ENCODE measurements at places on chromosomes 6 and 20.

DNA sequence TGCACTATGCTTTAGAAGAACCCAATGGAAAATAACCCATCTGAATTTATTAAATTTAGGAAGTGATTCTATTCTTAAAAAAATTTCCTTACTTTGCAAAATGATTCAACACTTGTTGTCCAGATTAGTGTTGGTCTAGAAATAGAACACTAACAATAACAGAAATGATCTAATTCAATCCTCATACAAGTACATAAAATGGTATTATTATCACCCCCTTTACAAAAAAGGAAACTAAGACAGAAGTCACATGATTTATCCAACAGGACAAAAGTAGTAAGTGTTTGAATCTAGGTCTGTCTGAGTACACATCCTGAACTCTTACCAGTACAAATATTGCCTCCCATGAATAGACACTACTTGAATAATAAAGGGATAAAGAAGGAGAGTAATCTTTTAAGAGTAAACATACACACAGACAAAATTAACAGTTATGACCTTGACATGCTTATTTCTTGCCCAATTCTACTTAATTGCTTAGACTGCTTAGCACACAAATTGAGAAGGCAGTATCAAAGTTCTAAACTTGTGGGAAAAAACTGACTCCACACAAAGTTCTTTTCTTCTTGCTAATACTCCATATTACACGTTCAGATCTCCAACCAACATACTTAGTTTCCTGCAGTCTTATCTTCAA, 195.4 kb upstream of the RUNX2 start:
- H3K27me3 ChIP-seq: no peaks in the 10 kb centered on the region
- H3K4me1 ChIP-seq: no peaks in the 10 kb centered on the region
- no peak for DNase-seq
- no peaks in the 10 kb centered on the region for H3K36me3 ChIP-seq

GRCh38 chr6:84998223-84998622, 233.8 kb upstream of the TBX18 start:
- H3K36me3 ChIP-seq: no peaks in the 10 kb centered on the region
- no peaks in the 10 kb centered on the region for H3K4me1 ChIP-seq
- no peak overlapping the region for H3K27ac ChIP-seq

GRCh38 chr20:57320358-57320757, 9.2 kb upstream of the SPO11 start:
- no peaks in the 10 kb centered on the region for H3K36me3 ChIP-seq
- H3K27me3 ChIP-seq: peaks cover 36% of the 10 kb centered on the region
- no peak for DNase-seq
- H3K27ac ChIP-seq: no peak overlapping the region
- no peak overlapping the region for H3K4me3 ChIP-seq
- H3K4me1 ChIP-seq: no peaks in the 10 kb centered on the region

DNA sequence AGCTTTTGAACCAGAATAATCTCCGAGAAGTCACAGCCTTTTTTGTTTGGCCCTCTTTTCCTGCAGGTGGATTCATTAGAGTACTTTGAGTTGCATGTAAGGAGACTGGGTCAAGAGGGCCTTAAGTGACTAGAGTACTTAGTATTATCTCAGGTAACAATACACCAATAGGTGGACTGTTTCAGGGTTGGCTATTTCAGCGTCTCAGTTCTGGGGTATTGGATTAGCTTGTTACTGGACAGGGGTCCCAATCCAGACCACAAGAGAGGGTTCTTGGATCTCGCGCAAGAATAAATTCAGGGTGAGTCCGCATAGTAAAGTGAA, 47.3 kb upstream of the SLC9A8 start:
- H3K27me3 ChIP-seq: no peaks in the 10 kb centered on the region
- no peak overlapping the region for H3K4me3 ChIP-seq
- H3K4me1 ChIP-seq: peaks cover 57% of the 10 kb centered on the region
- H3K36me3 ChIP-seq: no peaks in the 10 kb centered on the region
- H3K27ac ChIP-seq: peak overlapping the region; percentile 37

- no peak overlapping the region for H3K27ac ChIP-seq
- no peaks in the 10 kb centered on the region for H3K27me3 ChIP-seq
- DNase-seq: no peak
- H3K4me3 ChIP-seq: no peak overlapping the region
- H3K4me1 ChIP-seq: no peaks in the 10 kb centered on the region
- H3K36me3 ChIP-seq: no peaks in the 10 kb centered on the region
These were observed 317.8 kb downstream of the CENPW start for GRCh38 chr6:126657561-126658175.

GRCh38 chr6:137353842-137354397, 134.7 kb upstream of the IFNGR1 start:
- no peaks in the 10 kb centered on the region for H3K36me3 ChIP-seq
- no peak overlapping the region for H3K27ac ChIP-seq
- H3K4me1 ChIP-seq: no peaks in the 10 kb centered on the region
- H3K4me3 ChIP-seq: no peak overlapping the region

DNA sequence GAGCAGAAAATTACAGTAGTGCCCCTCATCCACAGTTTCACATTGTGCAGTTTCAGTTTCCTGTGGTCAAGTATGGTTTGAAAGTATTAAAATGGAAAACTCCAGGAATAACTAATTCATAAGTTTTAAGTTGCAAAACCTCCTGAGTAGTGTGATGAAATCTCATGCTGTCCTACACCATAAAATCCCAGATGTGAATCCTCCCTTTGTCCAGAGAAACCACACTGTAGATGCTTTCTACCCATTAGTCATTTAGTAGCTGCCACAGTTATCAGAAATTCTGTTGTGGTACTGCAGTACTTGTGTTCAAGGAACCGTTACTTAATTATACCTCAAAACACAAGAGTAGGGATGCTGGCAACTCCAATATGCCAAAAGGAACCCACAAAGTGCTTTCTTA, 74.7 kb downstream of the PTCHD4 start:
- DNase-seq: no peak
- H3K27ac ChIP-seq: no peak overlapping the region
- H3K4me1 ChIP-seq: no peaks in the 10 kb centered on the region
- H3K27me3 ChIP-seq: no peaks in the 10 kb centered on the region
- H3K36me3 ChIP-seq: no peaks in the 10 kb centered on the region

- no peak overlapping the region for H3K27ac ChIP-seq
- DNase-seq: no peak
- H3K27me3 ChIP-seq: no peaks in the 10 kb centered on the region
- no peaks in the 10 kb centered on the region for H3K36me3 ChIP-seq
- H3K4me3 ChIP-seq: no peak overlapping the region
These were observed 13.6 kb upstream of the PHACTR2 start for GRCh38 chr6:143664171-143664570.

DNA sequence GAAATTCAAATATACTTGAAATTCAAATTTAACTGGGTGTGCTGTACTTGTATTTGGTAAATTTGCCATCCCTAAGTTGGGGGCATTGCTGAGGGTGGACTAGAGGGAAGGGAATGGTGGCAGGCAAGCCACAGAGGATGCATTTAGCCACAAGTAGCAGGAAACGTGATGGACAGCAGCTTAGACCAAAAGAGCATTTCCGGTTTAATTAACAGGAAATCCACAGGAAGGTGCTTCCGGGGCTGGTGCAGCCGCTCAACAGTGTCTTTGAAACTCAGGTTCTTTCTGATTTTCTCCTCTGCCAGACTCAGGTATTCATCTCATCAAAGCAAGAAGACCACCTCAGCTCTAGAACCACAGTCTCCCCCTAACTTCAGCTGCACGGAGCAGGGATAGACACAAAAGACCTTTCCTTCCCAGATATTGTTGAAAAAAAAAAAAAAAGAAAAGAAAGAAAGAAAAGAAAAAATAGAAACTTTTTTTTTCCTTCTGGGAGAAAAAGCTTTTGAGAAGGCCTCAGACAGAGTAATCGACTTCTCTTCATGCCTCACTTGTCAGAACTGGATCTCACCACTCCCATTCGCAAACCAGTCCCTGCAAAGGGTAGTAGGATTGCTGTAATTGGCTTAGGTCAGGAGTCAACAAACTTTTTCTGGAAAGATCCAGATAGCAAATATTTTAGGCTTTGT, 8.0 kb upstream of the BCAS1 start:
- H3K36me3 ChIP-seq: no peaks in the 10 kb centered on the region
- H3K27me3 ChIP-seq: no peaks in the 10 kb centered on the region
- no peak for DNase-seq
- H3K4me1 ChIP-seq: no peaks in the 10 kb centered on the region

DNA sequence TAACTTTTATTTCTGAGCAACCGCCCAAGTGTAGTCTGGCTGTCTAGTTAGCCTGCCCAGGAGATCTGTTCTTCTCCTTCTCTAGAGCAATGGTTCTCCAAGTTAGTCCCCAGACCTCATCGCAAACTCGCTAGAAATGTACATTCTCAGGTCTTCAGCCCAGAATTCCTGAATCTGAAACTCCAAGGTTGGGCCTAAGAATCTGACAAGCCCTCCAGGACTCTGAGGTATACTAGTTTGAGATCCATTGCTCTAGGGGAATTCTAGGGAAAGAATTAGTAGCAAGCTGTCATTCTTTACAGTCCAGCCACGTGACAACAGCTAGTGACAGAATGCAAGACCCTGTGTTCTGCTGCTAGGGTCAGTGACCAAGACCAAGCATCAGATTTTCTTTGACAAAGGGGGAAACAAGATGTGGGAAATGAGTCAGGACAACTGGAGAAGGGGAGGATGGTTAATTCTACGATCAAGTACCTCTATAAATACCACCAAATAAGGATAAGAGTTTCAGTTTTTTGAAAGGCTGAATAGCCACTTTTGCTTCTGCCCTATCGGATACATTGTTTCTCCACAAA, 5.8 kb downstream of the UBE2V1 start:
- peaks cover 70% of the 10 kb centered on the region for H3K4me1 ChIP-seq
- peaks cover 5% of the 10 kb centered on the region for H3K36me3 ChIP-seq
- H3K27me3 ChIP-seq: no peaks in the 10 kb centered on the region
- peak overlapping the region; percentile 0 for H3K27ac ChIP-seq
- no peak for DNase-seq
- no peak overlapping the region for H3K4me3 ChIP-seq

DNA sequence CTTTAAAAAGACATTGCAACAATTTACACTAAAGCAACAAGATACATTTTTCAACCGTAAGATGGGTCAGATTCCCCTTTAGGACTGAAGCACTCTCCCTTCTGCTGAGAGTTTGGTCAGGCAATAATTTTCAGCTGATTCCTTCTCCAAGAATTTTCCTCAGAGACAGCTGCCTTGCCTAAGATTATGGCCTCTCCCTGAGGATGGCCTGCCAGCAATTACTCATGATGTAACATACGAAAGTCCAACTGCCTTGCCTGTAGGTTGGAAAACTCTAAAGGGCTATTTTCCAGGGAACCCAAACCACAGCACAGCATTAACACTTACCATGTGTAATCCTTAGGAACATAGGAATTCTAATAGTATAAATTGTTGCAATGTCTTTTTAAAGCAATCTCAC, 229.1 kb upstream of the FLRT3 start:
- DNase-seq: no peak
- no peaks in the 10 kb centered on the region for H3K27me3 ChIP-seq
- no peak overlapping the region for H3K4me3 ChIP-seq

GRCh38 chr6:6927521-6928361, 180.0 kb upstream of the RREB1 start:
- H3K27me3 ChIP-seq: no peaks in the 10 kb centered on the region
- peak overlapping the region; percentile 44 for H3K27ac ChIP-seq
- H3K4me1 ChIP-seq: peaks cover 10% of the 10 kb centered on the region
- peak; percentile 79 for DNase-seq
- peak overlapping the region; percentile 21 for H3K4me3 ChIP-seq
- no peaks in the 10 kb centered on the region for H3K36me3 ChIP-seq

DNA sequence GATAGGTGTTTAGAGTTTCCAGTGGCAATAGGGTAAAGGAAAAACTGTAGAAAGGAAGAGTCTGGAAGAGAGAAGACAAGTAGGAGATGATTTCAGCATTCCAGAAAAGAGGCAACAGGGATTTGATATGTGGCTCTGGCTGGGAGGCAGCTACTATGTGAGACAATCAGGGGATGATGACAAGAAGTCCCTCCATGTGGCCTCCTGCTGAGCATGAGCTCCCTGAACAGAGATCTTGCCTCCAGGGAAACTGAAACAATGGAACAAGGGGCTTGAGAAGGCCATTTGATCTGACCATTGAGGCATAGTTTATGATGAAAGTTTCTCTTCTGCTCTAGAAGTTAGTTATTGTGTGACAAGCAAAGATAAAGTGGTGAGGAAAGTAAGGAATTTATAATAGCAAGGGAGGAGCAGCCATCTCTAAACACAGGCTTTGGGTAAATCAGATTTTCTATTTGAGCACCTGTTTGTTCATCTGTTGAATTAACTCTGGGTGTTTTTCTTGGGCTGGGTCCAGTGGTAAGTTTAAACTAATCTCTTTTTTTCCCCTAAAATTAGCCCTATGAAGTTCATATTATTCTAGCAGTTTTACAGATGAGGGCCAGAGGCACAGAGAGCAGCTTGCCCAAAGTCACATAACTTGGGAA, 3.0 kb upstream of the GPX5 start:
- no peaks in the 10 kb centered on the region for H3K36me3 ChIP-seq
- peaks cover 7% of the 10 kb centered on the region for H3K27me3 ChIP-seq
- H3K4me1 ChIP-seq: no peaks in the 10 kb centered on the region
- H3K27ac ChIP-seq: no peak overlapping the region
- DNase-seq: no peak

GRCh38 chr20:36031806-36032205, 63.4 kb downstream of the CNBD2 start:
- no peak overlapping the region for H3K4me3 ChIP-seq
- no peaks in the 10 kb centered on the region for H3K36me3 ChIP-seq
- no peaks in the 10 kb centered on the region for H3K4me1 ChIP-seq
- no peaks in the 10 kb centered on the region for H3K27me3 ChIP-seq
- no peak overlapping the region for H3K27ac ChIP-seq

DNA sequence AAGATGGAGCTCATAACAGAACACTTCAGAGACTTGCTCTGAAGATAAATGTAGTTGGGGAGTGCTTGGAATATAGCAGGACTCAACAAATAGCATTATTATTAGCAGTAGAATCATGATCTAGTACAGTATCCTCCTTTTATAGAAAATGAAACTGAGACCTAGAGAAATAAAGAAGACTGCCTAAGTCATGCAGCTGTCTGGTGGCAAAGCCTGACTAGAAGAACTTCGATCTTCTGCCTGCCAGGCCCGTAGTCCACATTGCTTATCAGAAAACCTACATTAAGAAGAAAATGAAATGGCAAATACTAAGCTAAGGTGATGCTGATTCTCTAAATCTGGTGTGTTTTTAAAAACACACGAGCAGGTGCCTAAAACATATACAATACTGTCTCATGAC, 46.4 kb upstream of the DST start:
- peak overlapping the region; percentile 38 for H3K27ac ChIP-seq
- no peak for DNase-seq
- H3K27me3 ChIP-seq: no peaks in the 10 kb centered on the region
- H3K36me3 ChIP-seq: no peaks in the 10 kb centered on the region

GRCh38 chr20:62275219-62275618, 27.6 kb upstream of the ADRM1 start:
- H3K4me1 ChIP-seq: no peaks in the 10 kb centered on the region
- no peak for DNase-seq
- no peak overlapping the region for H3K4me3 ChIP-seq
- peaks cover 74% of the 10 kb centered on the region for H3K36me3 ChIP-seq
